ENCODE measurements at places on chromosomes 4 and X. TPM values are rescaled to one million over a fixed set of nuclear protein-coding genes. Genes with fewer than 3 reads are reported as not detected.

GPR50 gene
- total RNA-seq: 0.55 TPM

HEPH gene
- 27.5 TPM for total RNA-seq

PAGE5 gene
- total RNA-seq: not detected

TKTL2 gene
- not detected for total RNA-seq

CLDN34 gene
- not detected for total RNA-seq

DNA sequence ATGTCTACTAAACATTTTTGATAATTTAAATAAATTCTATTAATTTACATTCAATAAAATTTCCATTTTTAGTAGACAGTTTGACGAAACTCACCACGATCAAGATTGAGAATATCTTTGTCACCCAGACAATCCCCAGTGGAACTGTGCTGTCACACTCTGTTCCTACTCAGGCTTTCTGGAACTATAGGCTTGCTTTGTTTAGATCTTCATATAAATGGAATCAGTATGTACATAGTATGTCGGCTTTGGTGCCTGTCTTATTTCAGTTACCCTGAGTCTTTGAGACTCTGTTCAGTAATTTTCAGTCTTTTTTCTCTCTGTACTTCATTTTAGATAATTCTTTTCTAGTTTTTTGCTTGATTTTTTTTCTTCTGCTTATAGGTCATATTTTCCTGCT lies 163.5 kb upstream of the EMCN start:
- no peak for DNase-seq

- no peak for DNase-seq
Observed at GRCh38 chr4:160019936-160020335, 917.1 kb downstream of the RAPGEF2 start.

- no peak for DNase-seq
Observed at GRCh38 chr4:22695917-22696316, 3.2 kb downstream of the GBA3 start.

DNA sequence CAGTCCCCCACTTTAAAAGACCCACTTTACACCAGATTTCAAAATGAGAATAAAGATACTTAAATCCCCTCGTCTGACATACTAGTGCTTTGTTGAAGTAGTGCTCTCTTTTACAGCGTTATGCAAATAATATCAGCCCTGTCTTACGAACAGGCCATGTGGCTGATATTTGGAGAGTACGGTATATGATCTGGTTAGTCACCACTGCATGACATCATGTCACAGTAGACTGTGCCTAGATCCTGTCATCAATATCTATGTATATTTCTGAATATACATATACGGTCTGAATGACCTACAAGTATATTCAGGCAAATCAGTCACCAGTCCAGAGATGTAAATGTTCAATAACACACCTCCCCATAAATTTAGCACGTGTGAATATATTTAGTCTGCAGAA lies 25.4 kb upstream of the XAGE1B start:
- no peak for DNase-seq

GRCh38 chr4:30721185-30722091 lies 1.3 kb downstream of the PCDH7 start:
- DNase-seq: peak; percentile 87

DNA sequence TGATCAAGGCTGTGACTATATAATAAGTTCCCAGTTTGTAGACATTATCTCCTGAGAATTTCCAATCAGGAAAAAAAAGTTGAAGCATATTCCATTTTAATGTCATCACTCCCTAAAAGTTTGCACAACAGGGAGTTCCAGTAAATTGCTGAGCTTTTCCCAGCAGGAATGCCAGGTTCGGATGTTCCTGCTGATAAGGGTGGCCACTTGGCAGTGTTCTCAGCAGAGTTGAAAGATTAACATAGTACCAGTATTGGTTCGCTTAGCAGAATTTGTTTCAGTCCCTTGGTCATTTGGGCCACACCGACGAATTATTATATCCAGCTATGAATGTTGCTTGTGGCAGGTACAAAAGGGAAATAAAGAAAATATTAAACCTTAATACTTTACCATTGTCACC lies 5.2 kb upstream of the CXCL2 start:
- DNase-seq: no peak

DNA sequence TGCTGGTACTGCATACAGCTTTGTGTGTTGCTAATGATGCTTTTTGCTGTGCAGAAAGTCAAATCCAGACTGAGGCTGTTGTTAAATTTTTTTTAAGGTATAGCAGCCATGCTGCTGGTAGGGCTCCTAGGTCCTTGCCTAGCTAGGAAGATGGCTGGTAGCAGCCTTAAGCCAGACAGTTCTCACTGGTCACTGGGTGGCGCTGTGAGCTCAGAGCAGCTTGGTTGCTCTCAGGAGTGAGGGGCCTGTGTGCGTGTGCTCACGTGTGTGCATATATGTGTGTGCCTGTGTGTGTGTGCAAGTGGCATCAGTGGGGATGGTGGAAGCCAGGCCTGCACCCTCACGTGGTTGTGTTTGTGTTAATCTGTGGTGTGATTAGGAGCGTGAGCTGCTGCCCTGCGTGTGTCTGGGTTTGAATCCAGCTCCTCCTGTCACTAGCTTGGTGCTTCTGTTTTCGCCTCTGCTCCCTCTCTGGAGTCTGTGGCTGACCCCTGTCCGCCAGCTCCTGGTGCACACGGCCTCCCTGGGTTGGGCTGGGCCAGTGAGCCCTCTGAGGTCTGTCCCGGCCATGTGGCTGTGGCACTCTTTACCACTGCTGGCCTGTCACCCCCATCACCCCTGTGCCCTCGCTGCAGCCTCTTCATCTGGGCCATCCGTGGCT lies 46.1 kb downstream of the SORCS2 start:
- DNase-seq: peak; percentile 85

GRCh38 chr4:151957153-151957552 lies 196.3 kb upstream of the GATB start:
- peak; percentile 50 for DNase-seq

GRCh38 chrX:115399306-115399705 lies 109.8 kb downstream of the LUZP4 start:
- DNase-seq: no peak

- DNase-seq: no peak
Observed at GRCh38 chr4:78661921-78662521, 110.5 kb downstream of the ANXA3 start.

GRCh38 chr4:149347139-149347538 lies 468.5 kb downstream of the IQCM start:
- peak; percentile 1 for DNase-seq

DNA sequence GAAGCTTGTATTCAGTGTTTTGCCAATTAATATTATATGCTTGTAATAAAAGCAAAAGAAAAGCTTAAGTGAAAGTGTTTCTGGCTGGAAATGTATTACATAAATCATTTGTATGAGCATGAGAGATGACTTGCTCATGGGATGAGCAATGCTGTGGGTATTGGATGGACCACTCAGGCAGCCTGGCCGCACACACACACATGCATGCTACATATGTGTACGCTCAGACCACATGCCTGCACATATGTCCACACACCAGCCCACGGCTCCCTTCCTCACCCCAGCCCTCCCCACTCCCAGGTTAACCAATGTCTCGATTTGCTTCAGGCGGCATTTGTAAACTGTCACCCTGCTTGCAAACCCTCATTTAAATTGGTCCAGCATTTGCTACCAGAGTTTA lies 55.9 kb downstream of the CPLX1 start:
- peak; percentile 32 for DNase-seq

- DNase-seq: no peak
Observed at GRCh38 chr4:23878246-23878891, 11.5 kb downstream of the PPARGC1A start.

DNA sequence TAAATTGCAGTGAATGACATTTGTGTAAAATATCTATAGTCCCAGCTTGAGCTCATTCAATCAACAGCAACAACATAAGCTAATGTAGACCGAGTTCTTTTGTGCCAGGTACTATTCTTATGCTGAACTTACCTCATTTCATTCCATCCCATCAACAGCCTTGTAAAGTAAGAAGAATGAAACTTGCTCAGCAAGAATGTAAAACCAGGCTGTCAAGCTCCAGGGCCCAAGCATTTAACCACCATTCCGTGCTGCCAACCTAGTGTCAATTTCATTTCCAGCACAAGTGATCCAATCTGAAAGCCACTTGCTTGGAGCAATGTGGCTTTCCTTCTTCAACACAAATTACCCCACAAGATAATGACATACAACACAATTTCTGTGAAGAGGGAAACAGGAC lies 36.6 kb downstream of the RASSF6 start:
- DNase-seq: peak; percentile 16

- DNase-seq: no peak
Observed at GRCh38 chrX:22041907-22042530, 9.9 kb downstream of the PHEX start.

- DNase-seq: no peak
Observed at GRCh38 chrX:21509912-21510311, 135.7 kb downstream of the CNKSR2 start.

DNA sequence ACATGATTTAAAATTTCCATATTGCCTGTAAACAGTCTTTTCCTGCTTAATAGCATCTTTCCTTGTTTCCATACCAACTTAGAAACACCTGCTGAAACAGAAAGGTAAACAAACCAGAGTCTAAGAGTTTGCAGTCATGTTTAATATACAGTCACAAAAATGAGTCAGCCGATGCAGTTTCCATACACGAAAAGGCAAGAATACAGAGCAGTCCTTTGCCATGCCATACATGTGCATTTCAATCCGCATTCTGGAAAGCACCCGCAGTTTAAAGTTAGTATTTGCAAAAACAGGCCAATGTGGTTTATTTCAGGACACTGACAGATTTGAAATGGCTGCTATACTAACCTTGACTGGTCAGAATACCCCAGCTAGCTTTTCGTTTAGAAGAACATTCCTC lies 32.1 kb downstream of the ASB5 start:
- no peak for DNase-seq

GRCh38 chr4:23959396-23960148 lies 69.7 kb upstream of the PPARGC1A start:
- no peak for DNase-seq

DNA sequence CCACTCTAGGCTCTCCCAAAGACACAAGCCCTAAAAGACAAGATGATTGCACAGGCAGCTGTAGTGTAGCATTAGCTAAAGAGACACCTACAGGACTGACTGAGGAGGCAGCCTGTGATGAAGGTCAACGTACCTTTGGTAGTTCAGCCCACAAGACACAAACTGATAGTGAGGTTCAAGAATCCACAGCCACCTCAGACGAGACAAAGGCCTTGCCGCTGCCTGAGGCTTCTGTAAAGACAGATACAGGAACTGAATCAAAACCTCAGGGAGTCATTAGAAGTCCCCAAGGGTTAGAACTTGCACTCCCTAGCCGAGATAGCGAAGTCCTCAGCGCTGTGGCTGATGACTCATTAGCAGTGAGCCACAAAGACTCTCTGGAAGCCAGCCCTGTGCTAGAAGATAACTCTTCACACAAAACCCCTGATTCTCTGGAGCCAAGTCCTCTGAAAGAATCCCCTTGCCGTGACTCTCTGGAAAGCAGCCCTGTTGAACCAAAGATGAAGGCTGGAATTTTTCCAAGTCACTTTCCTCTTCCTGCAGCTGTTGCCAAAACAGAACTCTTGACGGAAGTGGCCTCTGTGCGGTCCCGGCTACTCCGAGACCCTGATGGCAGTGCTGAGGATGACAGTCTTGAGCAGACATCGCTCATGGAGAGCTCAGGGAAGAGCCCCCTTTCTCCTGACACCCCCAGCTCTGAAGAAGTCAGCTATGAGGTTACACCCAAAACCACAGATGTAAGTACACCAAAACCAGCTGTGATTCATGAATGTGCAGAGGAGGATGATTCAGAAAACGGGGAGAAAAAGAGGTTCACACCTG lies 306.3 kb downstream of the ANK2 start:
- no peak for DNase-seq

- DNase-seq: no peak
Observed at GRCh38 chr4:77434299-77435092, 171.1 kb upstream of the CXCL13 start.

GRCh38 chr4:153832054-153832453 lies 43.2 kb upstream of the SFRP2 start:
- no peak for DNase-seq

DNA sequence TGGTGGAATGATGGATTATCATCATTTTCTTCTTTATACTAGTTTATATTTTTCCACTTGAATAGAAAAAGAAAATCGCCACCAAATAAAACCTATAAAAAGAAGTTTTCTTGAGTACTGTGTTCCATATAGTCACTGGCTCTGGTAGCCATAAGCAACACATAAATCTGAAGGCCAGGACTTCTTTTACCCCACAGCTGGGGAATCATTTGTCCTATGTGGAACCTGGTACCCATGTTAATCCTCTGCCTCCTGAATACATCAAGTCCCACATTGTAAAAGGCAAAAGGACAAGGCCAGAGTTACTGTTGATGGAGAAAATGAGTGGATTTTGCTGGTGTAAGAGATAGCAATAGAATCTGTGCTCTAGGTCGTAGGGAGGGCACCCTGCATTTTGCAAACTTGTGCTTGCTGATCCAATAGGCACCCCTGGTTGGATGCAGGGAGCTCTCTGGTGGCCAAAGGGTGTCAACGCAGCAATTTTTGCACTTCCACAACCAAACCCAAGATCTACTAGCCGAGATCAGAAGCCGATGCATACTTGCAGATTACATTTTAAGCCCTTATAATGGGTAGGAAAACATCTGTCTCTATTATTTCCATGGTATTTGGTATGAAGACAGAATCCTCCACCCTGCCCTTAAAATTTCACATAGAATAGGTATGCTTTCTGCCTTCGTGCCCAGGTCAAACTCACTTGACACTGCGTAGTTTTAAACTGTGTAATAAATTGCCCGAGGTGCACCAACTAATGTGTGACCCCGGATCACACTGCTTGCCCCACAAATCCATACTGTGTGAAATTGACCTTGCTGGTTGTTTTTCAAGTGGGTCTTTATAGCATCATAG lies 146.2 kb upstream of the SCML1 start:
- DNase-seq: peak; percentile 67

DNA sequence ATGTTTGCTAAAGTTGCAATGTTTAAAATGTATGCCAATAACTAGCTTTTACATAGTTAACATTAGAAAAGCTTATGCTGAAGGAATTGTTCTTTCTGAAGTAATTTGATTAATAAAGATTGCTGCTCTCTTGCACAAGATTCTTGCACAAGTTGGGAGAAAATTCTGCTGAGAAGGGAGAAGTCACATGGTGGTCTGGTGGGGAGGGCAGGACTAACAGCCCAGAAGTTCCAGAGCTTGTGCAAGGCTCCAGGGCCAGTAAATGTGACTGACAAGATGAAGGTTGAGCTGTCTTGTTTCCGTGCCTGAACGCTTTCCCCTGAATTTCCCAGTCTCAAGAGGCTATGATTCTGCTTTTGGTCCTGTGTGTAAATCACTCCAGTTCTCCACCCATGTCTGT lies 112.9 kb upstream of the VCX start:
- DNase-seq: no peak

GRCh38 chr4:87804871-87805270 lies 5.5 kb downstream of the IBSP start:
- no peak for DNase-seq

GRCh38 chr4:69750346-69750745 lies 10.1 kb downstream of the SULT1B1 start:
- DNase-seq: no peak
